RPMI7951 (cell line): ENCODE measurements at places on chromosomes 1 and 21.

GRCh38 chr1:204541626-204542025 lies 25.4 kb downstream of the MDM4 start:
- no peak for DNase-seq

- peak; percentile 95 for DNase-seq
These were observed 64.2 kb downstream of the SERINC2 start for GRCh38 chr1:31476891-31477846.

DNA sequence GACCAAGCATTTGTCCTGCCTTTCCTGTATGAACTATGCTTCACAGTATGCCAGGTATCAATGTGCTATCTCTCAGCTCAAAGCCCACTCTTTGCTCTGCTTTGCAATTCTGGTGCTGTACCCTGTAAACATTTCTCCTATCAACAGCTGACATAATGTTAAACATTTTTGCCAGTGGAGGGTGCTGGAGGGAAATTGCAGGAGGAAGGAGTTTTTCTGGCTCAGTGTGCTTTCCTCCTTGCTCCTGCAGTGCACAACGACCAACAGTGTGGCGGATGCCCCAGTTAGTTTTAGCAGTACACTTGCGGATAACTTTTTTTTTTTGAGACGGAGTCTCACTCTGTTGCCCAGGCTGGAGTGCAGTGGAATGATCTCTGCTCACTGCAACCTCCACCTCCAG lies 67.1 kb upstream of the PTGFRN start:
- DNase-seq: peak; percentile 39

DNA sequence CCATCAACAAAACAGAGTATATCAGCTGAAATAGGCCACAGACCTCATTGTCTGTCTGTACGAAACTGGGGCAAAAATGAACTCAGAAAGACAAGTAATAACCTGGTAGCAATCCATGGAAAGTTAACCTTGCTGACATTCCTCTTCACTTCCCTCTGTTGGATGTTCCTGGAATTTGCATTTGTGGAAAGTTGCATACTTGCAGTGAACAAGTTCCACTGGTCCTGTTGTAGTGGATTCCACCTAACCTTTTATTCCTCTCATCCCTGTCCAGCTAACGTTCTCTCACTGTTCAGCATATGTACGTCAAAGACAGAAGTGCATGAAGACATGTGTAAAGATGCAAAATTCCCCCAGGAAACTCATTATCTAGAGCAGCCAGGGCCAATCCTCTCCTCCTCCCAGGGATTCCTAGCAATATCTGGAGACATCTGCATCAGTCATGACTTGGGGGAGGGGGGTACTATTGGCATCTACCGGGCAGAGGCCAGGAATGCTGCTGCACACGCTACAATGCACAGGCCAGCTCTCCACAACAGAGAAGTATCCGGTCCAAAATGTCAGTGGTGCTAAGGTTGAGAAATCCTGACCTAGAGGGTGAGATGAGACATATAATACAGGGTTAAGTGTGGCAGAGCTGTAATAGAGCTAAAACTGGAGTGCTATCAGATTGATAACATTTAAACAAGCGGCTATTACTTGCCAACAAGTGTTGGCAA lies 8.2 kb downstream of the LPAR3 start:
- peak; percentile 7 for DNase-seq

GRCh38 chr1:239590556-239590955 lies 204.2 kb downstream of the CHRM3 start:
- no peak for DNase-seq

GRCh38 chr1:230966358-230966873 lies 12.2 kb downstream of the TTC13 start:
- no peak for DNase-seq

GRCh38 chr1:176789571-176790090 lies 326.7 kb downstream of the PAPPA2 start:
- peak; percentile 45 for DNase-seq

GRCh38 chr1:161092621-161093028 lies 3.3 kb upstream of the NECTIN4 start:
- DNase-seq: peak; percentile 40

DNA sequence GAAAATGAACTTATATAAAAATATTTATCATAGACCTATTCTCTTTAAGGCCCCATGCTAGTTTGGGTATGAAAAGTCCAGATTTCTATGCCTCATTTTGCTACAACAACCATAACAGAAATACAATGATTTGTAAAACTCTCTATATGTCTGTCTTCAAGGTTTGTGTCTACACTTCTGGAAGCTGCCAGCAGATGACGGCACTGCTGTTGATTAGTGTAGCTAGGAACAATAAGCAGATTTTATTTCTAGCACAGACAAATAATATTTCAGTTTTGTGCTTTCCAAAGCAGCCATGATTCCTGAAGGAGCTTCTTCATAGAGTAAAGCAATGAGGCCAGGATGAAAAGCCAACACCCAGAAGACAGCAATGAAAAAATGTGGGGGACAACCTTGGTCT lies 779.6 kb upstream of the ADGRL2 start:
- no peak for DNase-seq

DNA sequence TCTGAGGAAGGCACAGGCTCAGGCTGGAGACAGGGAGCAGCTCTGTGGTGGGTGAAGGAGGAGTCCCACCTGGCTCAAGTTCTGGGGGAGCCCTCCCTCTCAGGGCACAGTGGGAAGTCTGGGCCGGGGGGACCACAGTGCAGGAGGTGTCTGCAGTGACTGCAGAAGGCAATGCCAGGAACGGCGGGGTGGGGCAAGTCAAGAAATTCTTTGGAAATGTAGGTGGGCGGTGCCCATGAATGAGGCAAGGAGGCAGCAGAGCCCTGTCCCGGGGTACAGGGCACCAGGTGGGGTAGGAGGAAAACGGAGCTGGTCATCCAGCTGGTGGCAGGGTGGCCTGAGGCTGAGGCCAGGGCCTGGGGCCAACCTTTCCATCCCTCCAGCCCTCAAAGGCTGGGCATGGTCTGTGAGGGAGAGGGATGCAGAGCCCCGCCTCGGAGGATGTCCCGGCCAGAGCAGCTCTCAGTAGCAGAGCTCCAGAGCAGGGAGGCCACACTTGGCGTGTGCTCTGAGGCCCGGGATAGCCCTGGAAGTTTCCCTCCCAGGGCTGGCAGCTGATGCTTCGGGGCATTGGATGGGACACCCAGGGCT lies 4.7 kb downstream of the TFF3 start:
- DNase-seq: no peak

DNA sequence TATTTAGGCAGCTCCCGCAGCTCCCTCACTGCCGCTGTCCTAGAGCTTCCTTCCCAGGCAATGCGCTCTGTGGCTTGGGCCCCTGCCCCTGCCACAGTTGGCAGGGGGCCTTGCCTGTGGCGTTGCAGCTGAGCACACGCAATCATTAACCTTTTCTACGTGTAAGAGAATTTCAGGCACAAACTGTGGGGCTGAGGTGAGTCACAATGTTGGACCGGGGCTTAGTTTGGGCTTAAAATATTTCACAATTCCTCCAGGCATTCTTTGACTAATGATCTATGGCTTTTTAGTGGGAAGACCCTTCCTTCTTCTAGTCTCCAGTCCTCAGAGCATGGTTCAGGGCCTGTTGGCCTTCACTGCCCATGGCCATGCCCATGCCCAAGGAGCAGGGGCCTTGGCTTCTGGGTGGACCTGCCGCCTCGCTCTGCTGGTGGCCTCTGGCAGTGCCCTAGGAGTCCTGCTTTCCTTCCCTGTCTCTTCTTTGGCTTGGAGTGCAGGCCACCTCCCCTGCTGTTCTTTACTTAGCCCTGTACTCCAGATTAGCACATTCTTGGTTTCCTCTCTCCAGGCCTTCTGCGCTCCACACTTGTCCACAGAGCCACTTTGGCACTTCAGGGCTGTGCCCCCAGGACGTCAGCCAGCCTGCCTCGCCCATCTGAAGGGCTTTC lies 39.2 kb downstream of the MAPKAPK2 start:
- peak; percentile 87 for DNase-seq

- DNase-seq: no peak
These were observed 3.7 kb downstream of the MCL1 start for GRCh38 chr1:150575518-150576366.

DNA sequence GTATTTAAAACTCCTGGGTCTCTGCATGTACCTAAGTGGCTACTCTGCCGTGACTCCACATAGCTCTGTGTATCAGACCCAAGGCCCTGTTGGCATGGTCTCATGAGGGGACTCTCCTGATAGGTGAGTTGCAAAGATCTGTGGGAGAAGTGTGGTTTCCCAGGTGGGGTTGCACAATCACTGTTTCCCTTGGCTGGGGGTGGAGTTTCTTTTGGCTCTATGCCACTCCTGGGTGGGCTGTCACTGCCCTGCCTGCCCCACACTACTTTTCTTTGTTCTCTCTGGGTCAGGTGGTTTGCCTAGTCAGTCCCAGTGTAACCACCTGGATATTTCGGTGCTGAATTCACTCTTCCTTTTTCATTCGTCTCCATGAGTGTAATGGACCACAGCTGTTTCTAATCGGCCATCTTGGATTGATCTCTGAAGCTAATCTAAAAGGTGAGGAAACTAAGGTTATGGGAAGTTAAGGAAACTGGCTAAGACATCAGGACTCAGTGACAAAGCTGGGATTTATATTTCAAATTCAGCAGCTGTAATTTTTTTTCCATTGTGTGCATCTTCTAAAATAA lies 97.1 kb upstream of the CACYBP start:
- no peak for DNase-seq

- DNase-seq: peak; percentile 51
These were observed 18.6 kb upstream of the BCL10 start for GRCh38 chr1:85295006-85295431.

DNA sequence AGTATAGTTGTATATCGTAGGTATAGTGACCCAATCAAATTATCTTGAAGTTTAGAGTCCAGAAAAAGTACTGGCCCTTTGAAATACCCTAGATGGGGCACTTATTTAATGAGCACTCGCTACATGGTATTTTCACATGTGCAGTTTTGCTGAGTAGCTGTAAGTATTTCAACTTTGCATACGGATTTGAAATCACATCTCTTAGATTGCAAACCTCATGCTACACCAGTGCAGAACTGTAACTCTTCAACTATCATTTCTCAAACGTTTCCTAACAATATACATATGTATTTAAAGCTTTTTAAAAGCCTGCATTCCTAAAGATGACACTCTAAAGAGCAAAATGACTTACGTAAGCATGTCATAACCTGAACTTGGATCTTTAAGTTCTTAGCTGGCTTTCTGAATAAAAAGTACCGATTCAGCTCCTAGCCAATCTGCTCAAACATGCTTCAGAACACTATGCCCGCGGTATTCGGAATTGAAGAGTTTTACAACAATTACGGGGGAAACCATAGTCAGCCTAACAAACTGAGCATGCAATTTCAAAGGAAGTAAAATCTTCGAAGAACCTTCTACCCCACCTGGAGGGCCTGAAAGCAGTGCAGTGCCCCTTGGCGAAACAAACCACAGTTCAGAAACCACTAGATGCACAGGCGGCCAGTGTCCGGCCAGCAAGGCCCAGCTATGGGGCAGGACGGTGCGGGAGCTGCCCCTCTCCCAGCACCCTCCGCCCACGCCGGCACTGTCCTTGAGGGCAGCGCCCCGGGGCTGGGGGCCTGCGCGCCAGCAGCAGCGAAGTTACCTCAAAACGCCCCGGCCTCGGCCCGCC lies 863 bp downstream of the FH start:
- DNase-seq: peak; percentile 18

DNA sequence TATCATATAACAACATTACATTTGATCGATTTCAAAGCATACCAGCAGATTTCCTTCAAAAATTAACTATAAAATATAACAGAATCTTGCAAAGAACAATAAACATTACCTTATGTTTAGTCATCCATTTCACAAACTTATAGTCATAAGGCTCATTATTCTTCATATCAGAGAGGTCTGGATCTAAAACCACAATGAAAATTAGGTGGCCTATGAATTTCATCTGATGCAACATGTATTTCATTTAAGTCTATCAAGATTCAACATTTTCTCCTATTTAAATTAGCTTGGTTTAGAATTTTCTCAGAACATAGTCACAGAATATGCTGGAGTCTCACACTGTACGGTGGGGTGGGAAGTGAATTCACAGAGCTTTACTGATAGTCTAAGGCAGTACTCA lies 49.2 kb downstream of the KYAT3 start:
- DNase-seq: no peak

- DNase-seq: peak; percentile 2
These were observed 109.5 kb upstream of the KIF26B start for GRCh38 chr1:245045087-245045881.

- no peak for DNase-seq
These were observed 14.8 kb downstream of the S100A6 start for GRCh38 chr1:153520818-153521476.

- no peak for DNase-seq
These were observed 60.4 kb downstream of the DESI2 start for GRCh38 chr1:244713332-244713731.
